Stimulated activated CD4-positive, alpha-beta T cell treated with anti-CD3 and anti-CD28 coated beads, Interleukin-4, amount 100 ng/mL, for 48 hours (primary cell): ENCODE measurements at places on chromosomes 13 and 19.

- DNase-seq: no peak
These were observed 4.2 kb downstream of the ADPRHL1 start for GRCh38 chr13:113448885-113449692.

- peak; percentile 56 for DNase-seq
These were observed 61.4 kb upstream of the NFIC start for GRCh38 chr19:3304871-3305423.

GRCh38 chr13:107299717-107300116, 731.8 kb upstream of the ARGLU1 start:
- no peak for DNase-seq

DNA sequence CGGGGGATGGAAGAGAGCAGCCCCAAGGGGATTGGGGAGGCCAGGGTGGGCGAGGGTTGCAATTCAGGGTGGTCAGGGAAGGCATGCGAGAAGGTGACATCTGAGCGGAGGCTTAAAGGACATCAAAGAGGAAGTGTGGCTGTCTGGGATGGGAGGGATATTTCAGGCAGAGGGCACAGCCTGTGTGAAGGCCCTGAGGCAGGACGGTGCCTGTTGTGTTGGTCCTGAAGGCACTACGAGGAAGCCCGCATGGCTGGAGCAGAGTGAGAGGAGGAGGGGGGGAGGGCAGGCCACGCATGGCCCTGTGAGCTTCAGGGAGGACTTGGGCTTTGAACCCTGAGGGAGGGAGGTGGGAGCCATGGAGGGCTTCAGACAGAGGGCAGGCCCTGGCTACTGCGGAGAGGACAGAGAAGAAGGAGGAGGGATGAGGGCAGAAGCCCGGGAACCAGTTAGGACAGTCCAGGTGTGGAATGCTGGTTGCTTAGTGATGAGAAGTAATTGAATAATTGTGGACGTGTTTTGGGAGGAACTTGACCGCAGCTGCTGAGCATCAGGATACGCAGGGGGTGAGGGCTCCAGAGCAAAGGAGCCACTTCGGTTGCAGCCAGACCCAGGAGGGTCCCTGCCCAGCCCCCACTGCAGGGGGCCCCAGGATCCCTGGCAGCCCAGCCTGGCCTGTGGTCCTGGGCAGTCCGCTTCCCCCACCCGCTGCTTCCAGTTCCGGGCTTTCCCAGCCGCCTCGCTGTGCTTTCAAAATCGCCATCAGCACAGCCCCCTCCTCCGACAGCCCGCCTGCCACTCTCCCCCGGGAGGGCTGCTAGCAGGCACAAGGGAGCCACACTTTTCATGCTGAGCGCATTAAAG, 6.2 kb downstream of the TLE6 start:
- no peak for DNase-seq

DNA sequence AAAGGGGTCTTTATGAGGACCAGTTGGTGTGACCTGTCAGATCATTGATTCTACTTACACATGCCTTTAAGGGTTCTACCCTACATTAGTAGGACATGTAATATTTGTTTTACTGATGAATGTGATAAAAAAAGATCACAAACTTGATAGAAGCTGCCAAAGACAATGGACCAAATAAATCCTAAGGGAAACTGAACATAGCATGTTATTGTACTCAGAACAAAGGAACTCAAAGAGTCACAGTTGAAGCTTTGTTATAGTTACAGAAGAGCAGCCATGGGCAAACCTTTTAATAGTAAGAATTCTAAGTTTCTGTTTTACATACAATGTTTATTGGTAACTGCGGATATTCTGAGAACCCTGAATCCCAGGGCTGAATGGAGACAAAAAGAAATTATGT, 780.1 kb downstream of the SLITRK6 start:
- no peak for DNase-seq

DNA sequence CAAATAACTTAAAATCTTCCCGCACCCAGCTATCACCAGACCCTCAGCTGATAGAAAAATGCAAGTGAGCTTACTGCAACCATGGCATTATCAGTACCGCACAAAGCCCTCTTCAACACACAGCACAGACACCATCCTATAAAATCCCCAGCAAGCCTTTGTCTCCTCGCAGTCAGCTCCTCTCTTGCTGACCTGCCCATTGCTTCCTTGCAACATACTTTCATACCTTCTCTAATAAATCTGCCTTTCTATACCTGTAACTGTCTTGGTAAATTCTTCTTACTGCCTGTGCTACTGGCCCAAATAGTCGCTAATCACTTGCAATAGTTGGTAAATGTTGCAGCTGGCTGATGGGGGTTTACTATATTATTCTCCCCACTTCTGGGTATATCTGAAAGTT, 43.3 kb upstream of the FARP1 start:
- DNase-seq: no peak

GRCh38 chr13:74289861-74290773, 155.9 kb upstream of the KLF12 start:
- no peak for DNase-seq

- peak; percentile 45 for DNase-seq
These were observed 2.6 kb upstream of the SPACA6 start for GRCh38 chr19:51690454-51691073.

- no peak for DNase-seq
These were observed 144.9 kb downstream of the VWA8 start for GRCh38 chr13:41816057-41816456.

- no peak for DNase-seq
These were observed 50.3 kb upstream of the ANKRD10 start for GRCh38 chr13:110965038-110965754.

- DNase-seq: no peak
These were observed 7.2 kb upstream of the FCHO1 start for GRCh38 chr19:17743874-17744580.

GRCh38 chr19:38990949-38991697, 15.6 kb upstream of the FBXO17 start:
- no peak for DNase-seq

DNA sequence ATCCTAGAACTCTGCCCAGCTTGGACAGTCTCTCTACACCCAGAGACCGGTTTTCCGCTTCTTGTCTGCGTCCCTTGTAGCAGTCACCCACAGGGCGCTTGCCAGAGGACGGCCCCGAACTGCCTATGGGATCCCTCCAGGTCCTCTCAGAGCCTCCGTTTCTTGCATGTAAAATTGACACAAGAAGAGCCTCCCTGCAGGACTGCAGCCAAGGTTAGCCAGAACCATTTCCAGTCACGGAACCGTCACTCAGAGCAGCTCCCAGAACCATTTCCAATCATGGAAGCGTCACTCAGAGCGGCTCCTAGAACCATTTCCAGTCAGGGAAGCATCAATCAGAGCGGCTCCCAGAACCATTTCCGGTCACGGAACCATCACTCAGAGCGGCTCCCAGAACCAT, 65.5 kb downstream of the ATP11A start:
- no peak for DNase-seq

DNA sequence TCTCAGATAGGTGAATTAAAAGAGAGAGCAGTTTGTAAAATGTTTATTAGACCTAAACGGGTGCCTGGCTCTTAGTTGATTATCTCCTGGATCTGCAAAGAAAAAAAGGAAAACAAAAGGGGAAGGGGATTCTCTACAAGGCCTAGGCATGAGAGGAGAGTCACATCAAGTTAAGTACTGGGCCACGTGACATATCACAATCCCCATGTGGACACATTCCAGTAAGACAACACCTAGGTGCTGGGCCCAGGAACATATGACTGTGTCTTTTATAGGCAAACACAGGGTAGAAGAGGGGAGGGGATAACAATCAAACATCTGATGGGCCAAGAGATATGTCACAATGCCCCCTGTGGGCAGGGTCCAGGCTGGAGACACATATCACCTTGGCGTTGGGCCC, 4.2 kb upstream of the ZNF91 start:
- no peak for DNase-seq

GRCh38 chr19:10404888-10405820, 1.8 kb upstream of the CDC37 start:
- DNase-seq: peak; percentile 58

- DNase-seq: no peak
These were observed 537.4 kb downstream of the SLITRK6 start for GRCh38 chr13:85261757-85262346.

GRCh38 chr13:31955741-31956140, 75.8 kb upstream of the FRY start:
- no peak for DNase-seq

DNA sequence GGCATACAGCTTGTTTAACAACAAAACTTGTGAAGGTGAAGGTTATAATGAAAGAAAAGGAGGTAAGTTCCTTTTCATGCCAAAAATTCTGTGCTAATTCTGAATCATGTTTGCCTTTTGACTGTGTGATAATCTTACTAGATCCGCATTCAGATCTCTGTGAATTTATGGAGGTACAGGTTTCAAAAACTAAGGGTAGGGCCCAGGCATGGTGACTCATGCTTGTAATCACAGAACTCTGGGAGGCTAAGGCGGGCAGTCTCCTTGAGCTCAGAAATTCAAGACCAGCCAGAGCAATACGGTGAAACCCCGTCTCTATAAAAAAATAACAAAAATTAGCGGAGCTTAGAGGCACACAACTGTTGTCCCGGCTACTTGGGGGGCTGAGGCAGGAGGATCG, 45.9 kb downstream of the PCDH9 start:
- DNase-seq: no peak

- DNase-seq: no peak
These were observed 1539.4 kb downstream of the EFNB2 start for GRCh38 chr13:104996022-104996421.

- DNase-seq: no peak
These were observed 4.1 kb upstream of the NANOS3 start for GRCh38 chr19:13872695-13873389.

DNA sequence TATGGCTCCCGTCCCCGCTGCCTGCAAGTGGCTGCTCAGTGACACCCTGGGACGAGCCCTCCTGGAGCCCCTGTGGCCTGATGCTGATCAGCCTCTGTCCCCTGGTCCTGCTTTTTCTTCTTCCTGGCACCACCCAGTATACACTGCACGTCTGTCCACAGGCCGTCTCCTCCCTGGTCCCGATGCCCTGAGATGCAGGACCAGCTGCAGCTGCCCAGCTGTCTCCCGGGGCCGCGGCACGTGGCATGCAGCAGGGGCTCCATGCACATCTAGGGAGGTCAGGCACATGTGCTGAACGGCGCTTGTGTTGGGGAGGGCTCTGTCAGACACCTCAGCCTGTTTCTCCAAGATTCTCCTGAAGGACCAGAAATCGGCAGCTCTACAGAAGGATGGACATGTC, 30.2 kb downstream of the ZFR2 start:
- DNase-seq: no peak

DNA sequence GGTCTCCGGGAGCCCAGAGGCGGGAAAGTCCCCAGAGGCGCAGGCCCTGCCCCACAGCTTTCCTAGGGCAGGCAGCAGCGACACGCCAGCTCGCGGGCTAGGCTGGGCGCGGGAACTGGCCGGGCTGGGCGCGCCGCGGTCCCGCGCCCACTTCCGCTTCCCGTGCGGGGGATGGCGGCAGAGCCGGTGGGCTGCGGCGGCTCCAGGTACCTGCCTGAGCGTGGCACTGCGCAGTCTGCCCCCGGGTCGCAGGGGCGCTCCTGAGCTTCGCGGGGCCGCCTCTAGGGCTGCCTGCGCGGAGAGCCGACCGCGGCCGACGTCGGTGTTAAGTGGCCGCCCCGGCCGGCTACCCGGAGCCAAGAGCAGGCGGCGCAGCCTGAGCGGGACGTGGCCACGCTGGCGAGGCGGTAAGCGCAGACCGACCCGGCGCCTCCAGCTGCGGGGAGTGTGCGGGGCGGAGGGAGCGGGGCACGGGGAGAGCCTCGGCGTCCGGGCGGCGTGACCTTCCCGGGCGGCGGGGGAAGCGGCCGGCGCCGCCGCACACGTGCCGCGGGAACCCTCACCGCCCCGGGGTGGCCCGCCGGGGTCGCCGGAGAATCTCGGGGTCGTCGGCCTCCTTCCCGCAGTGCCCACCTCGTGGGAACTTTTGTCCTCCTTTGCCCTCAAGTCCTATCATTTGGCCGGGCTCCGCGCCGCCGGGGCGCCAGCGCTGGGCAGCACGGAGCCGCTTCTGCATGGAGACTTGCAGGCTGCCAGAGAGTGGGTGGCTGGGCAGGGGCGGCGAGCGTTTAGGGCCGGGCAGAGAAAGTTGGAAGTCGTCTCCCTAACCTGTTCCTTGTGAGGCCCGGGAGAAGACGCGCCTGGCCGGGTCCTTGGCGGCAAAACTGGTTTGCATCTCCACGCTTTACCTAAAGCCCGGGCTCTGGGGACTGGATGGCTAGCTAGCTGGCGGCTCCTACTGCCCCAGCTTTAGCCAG, 31.4 kb upstream of the MPHOSPH8 start:
- peak; percentile 20 for DNase-seq

GRCh38 chr13:77391475-77391874, 64.6 kb upstream of the MYCBP2 start:
- no peak for DNase-seq

- no peak for DNase-seq
These were observed 33.5 kb downstream of the WASF3 start for GRCh38 chr13:26590951-26591350.

- DNase-seq: no peak
These were observed 748.1 kb upstream of the SGCG start for GRCh38 chr13:22432690-22433089.

- no peak for DNase-seq
These were observed 154.8 kb downstream of the COG6 start for GRCh38 chr13:39810091-39810877.

DNA sequence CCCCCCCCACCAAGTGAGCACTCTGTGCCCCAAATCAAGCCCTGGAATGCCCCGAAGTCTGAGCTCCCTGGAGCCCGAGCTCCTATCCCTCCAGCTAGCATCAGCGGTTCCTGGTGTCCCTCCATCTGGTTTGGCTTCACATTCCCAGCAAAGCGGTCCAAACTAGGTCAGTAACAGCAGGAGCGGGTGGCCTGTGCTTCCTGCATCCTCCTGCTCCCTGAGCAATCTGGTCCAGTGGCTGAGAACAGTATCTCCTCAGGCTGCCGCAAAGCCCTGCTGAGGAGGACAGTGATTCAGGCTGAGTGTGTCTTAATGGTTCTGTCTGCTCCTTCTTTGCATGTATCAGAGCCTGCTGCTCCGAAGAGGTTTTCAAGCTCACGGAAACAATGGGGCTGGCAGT, 25.9 kb downstream of the RASL11A start:
- DNase-seq: no peak

DNA sequence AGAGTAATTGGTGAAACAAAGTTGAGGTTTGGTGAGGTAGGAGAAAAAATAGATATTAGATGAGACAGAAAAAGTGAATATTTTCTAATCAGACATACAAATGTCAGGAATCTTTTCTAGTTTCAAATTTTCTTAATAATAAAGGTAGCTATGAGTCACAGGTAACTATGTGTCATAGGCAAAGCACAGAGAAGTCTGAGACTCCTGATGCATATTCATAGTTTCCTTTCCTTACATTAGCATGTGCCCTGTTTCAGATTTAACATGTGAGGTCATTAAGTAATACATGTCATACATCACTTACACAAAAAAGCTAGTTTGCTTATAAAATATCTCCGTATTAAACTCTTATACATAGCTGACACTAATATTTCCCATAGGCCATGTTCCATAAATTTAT, 1141.3 kb upstream of the PCDH20 start:
- no peak for DNase-seq

GRCh38 chr19:16623576-16623975, 4.4 kb downstream of the MED26 start:
- no peak for DNase-seq

- no peak for DNase-seq
These were observed 302.9 kb downstream of the ITGBL1 start for GRCh38 chr13:101755228-101755887.

GRCh38 chr19:19524053-19524452, 4.7 kb upstream of the YJEFN3 start:
- DNase-seq: no peak

- no peak for DNase-seq
These were observed 6.8 kb downstream of the KATNAL1 start for GRCh38 chr13:30300596-30300995.
